ENCODE measurements at places on chromosomes 4 and X.

DNA sequence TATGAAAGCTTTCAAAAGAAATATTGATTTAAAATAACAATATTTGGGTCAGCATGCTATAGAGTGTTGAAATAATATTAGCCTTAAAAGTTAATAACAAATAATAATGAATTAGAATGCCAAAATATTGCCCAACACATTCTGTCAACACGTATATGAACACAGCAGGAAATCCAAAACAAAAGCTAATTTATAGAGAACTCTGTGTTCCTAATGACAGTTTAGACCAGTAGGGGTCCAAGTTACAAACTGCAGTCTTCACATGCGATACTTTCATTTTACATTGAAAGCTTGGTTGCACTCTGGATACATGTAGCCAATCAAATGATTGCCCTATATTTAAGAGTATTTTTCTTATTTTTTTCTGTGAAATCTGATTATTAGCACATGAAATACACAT is 274.4 kb downstream of the DCTD start:
- DNase-seq, result no peak

GRCh38 chrX:41475191-41475590 is 28.0 kb downstream of the NYX start:
- no peak for DNase-seq

DNA sequence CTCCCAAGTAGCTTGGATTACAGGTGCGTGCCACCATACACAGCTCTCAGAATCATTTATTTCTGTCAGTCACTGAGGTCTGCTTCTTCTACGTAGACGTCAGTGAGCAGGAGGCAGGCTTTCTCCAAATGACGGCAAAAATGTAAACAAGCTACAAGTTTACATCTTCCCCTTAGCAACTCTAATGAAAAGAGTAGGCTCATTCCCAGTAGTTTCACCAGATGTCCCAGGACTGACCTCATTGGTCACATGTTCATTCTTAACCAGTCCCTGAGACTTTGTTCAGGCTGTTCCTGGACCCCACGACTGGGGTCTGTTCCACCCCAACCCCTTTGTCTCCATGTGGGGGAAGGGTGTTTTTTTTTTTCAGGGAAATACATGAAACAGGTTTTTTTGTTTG is 67.1 kb downstream of the TENM3 start:
- no peak for DNase-seq

DNA sequence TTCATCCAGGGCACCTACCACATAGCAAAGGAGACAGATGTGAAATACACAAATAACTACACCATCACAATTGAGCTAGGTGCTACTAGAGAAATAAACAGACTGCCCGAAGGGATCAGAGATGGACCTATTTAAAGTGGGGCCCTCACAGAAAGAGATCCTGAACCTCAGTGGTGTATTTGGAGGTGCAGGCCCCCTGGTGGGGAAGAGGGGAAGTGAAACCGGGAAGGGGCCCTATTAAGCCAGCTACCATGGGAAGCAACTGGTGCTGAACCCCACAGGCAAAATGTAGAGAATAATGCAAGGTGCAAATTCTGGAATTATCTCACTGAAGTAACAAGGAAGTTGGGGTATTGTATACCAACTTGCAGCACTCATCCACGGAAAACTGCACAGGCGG is 78.6 kb upstream of the FAM9A start:
- DNase-seq, result peak; percentile 1

- peak; percentile 29 for DNase-seq
These were observed 15.7 kb downstream of the FHL1 start for GRCh38 chrX:136162827-136163570.
